Heart right ventricle (tissue), 16 donors: ENCODE measurements at places on chromosomes 3 and 15. TPM values are rescaled to one million over a fixed set of nuclear protein-coding genes. Genes with fewer than 3 reads are reported as not detected.
A peak's percentile ranks its signal among the peaks of the same experiment; 100 is the strongest.

DNA sequence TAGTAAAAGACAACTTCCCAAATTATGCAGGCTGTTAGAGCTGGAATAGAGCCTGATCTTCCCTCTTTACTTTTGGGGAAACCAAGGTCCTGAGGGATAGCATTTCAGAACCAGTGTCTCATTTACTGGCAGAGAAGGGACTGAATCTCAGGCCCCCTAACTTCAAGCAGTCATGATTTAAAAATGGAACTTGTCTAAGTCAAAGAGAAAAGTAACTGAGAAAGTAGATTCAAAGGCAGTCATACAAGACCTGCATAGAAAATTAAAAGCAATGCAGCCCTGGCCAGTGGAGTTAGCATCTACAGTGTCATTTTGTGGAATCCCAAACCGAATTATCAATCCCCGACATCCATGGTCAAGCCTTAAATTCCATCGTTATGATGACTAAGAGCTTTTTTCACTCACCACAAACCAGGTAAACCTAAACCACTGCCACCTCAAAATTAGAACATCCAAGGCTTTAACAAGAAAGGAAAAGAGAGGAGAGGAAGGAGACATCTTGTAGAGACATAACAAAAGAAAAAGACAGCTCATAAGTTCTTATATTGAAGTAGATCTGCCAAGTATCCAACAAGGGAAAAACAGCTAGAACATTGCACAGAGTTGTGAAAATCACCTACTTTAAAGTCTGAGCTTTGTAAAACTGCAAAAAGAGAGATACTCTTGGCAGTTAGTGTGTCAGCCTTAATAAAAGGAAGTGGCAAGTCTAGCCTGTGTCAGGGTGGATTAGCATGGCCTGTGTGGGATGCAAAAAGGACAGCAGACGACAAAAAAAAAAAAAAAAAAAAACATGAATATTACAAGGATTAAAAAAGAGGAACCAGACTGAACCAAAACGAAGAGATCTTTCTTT, 54.1 kb upstream of the CCR2 start:
- DNase-seq, result no peak

DNA sequence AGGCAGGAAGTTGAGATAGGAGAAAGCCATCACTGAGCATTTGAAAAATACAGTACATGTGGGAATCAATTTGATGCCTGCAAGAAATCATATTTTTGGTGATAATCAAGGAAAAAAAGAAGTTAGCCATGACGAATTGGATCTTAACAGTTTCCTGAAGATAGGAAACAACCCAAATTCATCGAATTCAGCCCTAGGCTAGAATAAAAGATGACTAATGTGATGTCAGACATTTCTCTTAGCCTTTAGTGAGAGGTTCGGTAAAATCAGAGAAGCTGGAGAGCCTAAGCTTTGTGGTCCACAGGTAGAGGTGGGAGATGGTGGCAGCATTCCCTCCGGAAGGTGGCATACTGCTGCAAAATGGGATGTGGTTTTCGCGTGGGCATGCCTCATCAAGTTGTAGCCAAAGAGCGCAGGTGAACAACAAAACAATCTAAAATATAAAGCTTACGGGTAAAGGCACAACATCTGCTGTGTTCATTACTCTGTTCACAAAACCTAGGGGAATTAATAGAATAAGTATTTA, 144.1 kb upstream of the ALCAM start:
- DNase-seq, result no peak

DNA sequence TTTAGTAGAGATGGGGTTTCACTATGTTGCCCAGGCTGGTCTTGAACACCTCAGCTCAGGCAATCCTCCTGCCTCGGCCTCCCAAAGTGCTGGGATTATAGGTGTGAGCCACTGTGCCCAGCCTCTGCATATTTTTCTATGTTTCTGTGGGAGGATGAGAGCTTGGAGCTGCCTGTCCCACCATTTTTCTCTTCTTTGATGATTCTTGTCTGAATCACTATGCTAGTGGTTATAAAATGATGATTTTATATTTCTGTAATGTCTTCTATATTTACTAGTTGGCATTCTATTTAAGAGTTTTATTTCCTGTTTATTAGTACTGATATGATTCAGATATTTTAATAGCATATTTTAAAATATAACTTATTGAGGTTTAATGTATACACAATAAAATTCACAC, 69.7 kb downstream of the CHCHD6 start:
- no peak for DNase-seq

GRCh38 chr3:186879781-186880180, 37.3 kb downstream of the ADIPOQ start:
- DNase-seq, result no peak

- DNase-seq, result no peak
Measured at GRCh38 chr3:178699810-178700209, 163.6 kb downstream of the KCNMB2 start.

GRCh38 chr3:64667887-64668581, 19.8 kb downstream of the ADAMTS9 start:
- DNase-seq, result peak; percentile 65

- no peak for DNase-seq
Measured at GRCh38 chr3:157232141-157232540, 72.2 kb upstream of the CCNL1 start.

DNA sequence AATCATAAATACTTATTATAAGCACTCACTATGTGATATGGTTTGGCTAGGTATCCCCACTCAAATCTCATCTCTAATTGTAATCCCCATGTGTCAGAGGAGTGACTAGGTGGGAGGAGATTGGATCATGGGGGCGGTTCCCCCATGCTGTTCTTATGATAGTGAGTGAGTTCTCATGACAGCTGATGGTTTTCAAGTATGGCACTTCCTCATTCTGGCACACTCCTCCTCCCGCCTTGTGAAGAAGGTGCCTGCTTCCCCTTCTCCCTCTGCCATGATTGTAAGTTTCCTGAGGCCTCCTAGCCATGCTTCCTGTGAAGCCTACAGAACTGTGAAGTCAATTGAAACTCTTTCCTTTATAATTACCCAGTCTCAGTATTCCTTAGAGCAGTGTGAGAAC, 53.3 kb upstream of the CHMP2B start:
- no peak for DNase-seq

DNA sequence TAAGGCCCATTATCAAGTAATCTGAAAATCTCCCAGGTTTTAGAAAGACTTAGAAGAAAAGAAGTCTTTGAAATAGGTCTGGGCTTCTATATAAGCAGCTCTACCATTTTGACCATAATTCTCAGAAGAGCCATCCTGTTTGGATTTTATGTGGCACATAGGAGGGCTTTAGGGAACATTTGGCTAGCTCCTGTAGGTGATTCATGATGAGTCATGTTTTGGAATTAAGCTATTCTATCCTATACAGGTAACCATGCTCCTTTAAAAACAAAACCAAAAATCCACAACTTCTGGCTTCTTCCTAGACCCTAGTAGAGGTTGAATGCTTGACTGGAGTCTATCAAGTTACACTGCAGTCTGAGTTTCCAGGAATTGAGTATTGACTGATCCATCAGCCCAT, 8.9 kb downstream of the SST start:
- no peak for DNase-seq

DNA sequence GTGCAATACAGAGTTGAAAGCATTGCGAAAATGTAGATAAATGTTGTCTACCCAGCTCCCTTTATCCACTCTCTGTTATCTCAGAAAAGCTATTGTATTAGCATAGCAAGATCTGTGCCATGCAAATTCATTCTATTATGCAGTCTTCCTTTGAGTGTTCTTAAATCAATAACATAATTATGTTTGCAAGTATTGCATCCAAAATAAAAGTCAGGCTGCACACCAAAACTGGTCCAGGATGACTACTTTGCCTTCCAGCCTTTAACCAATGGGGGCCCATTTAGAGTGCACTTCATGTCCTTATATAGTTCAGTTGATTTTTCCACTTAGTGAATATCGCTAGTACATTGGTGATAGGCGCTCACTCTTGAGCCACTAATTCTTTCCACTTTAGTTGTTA, 107.4 kb upstream of the MLF1 start:
- no peak for DNase-seq

Gene KBTBD13
- total RNA-seq, result 4.6 TPM

Gene SLC9C1
- 0.80 TPM for total RNA-seq

Gene KATNBL1
- total RNA-seq, result 18.1 TPM
